Right ventricle myocardium inferior (tissue), 1 donor: ENCODE measurements at places on chromosomes 3 and 15. TPM values are rescaled to one million over a fixed set of nuclear protein-coding genes. Genes with fewer than 3 reads are reported as not detected.

The DAZL gene
- total RNA-seq, result not detected

The ALPK3 gene
- total RNA-seq, result 132 TPM

The RGMA gene
- total RNA-seq, result 35.2 TPM

The HYAL1 gene
- 70.1 TPM for total RNA-seq

The CCR5 gene
- 0.49 TPM for total RNA-seq

The GPR62 gene
- total RNA-seq, result 0.22 TPM
